Fibroblast of skin of left biceps (primary cell): ENCODE measurements at places on chromosomes 7 and 10.

GRCh38 chr10:83515001-83515400, 624.3 kb upstream of the GHITM start:
- DNase-seq, result no peak

GRCh38 chr7:15485998-15486397, 75.8 kb downstream of the AGMO start:
- no peak for DNase-seq

DNA sequence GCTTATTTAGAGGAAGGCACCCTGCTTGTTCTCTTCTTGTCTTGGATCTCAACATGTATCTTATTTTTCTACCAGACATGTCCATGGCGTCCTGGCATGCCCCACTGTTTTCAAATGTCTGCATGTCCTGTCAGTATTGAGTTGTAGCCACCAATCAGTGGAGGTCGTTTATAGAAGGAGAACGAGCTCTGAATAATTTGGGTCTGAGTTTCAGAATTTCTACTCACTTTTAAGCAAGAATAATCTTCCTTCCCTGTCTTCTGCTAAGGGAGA, 2.9 kb upstream of the HOXA13 start:
- DNase-seq, result no peak

GRCh38 chr7:6486438-6487183, 38.9 kb upstream of the DAGLB start:
- DNase-seq, result no peak
